ENCODE measurements at places on chromosomes 4 and X. TPM values are rescaled to one million over a fixed set of nuclear protein-coding genes. Genes with fewer than 3 reads are reported as not detected.

ASB9 gene
- total RNA-seq, result 9.0 TPM

TLR10 gene
- total RNA-seq, result 0.72 TPM

GABRQ gene
- 0.18 TPM for total RNA-seq

DNA sequence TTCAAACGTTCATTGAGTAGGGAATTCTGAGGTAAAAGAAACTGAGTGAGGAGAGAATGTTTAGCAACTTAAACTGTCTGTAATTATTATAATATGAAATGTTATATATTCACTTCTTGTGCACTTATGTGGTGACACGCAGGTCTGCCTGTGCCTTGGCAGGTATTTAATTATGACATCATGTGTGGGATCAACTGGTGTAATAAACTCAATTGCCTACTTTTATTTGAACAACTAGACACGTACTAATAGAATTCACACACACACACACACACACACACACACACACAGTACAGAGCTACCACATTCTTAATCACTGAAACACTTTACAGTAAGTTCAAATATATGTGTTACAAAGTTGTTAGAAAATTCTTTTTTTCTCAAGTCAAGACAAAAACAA, 20.7 kb upstream of the SLC25A31 start:
- no peak overlapping the region for H3K27ac ChIP-seq
- peaks cover 30% of the 10 kb centered on the region for H3K36me3 ChIP-seq
- DNase-seq, result no peak
- peaks cover 4% of the 10 kb centered on the region for H3K4me1 ChIP-seq
- no peaks in the 10 kb centered on the region for H3K27me3 ChIP-seq
- no peak overlapping the region for H3K4me3 ChIP-seq

TKTL2 gene
- total RNA-seq, result 0.87 TPM

- no peaks in the 10 kb centered on the region for H3K27me3 ChIP-seq
- H3K4me1 ChIP-seq, result peaks cover 15% of the 10 kb centered on the region
- H3K36me3 ChIP-seq, result no peaks in the 10 kb centered on the region
- no peak overlapping the region for H3K27ac ChIP-seq
Observed at GRCh38 chr4:41408859-41409593, 128.9 kb upstream of the LIMCH1 start.

- no peaks in the 10 kb centered on the region for H3K27me3 ChIP-seq
- peak; percentile 40 for DNase-seq
- peaks cover 48% of the 10 kb centered on the region for H3K4me1 ChIP-seq
- H3K4me3 ChIP-seq, result no peak overlapping the region
- peak overlapping the region; percentile 25 for H3K27ac ChIP-seq
Observed at GRCh38 chr4:186684889-186685309, 38.8 kb downstream of the FAT1 start.

PIM2 gene
- total RNA-seq, result 11.2 TPM

RPL34 gene
- total RNA-seq, result 1,146 TPM

- H3K4me3 ChIP-seq, result no peak overlapping the region
- peaks cover under 1% of the 10 kb centered on the region for H3K4me1 ChIP-seq
- DNase-seq, result no peak
- no peaks in the 10 kb centered on the region for H3K27me3 ChIP-seq
- no peaks in the 10 kb centered on the region for H3K36me3 ChIP-seq
Observed at GRCh38 chrX:68420559-68420958, 12.7 kb downstream of the OPHN1 start.

GRCh38 chr4:127479031-127479622, 153.6 kb upstream of the INTU start:
- H3K36me3 ChIP-seq, result no peaks in the 10 kb centered on the region
- no peaks in the 10 kb centered on the region for H3K27me3 ChIP-seq
- peak; percentile 75 for DNase-seq
- H3K27ac ChIP-seq, result no peak overlapping the region

DNA sequence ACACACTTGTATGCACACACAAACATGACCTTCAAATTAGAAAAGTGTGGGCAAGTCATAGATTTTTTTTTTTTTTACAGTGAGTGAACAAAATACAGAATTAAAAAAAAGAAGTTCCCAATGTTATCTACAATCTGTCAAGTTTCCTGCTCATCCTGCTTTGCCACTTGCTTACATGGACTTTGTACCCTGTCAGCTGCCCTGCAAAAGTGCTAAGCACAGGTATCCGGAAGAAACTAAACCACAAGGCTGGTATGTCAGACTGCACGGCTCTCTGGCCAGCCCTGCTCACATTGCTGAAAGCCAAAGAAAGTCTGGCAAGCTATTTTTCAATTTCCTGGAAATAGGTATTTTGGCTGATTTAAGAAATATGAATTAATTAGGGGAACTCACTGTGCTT, 38.9 kb upstream of the BCLAF3 start:
- no peaks in the 10 kb centered on the region for H3K27me3 ChIP-seq
- no peaks in the 10 kb centered on the region for H3K4me1 ChIP-seq
- DNase-seq, result peak; percentile 84

GAGE12H gene
- total RNA-seq, result not detected

MAGEB6 gene
- total RNA-seq, result not detected

All from stomach (tissue), 19 donors.